ENCODE measurements at places on chromosomes 7 and 10.

- no peak for DNase-seq
These were observed 9.5 kb upstream of the ADAM12 start for GRCh38 chr10:126397640-126398382.

- DNase-seq: peak; percentile 97
These were observed 60.8 kb upstream of the PPIF start for GRCh38 chr10:79286318-79286951.

- no peak for DNase-seq
These were observed 10.4 kb upstream of the USP54 start for GRCh38 chr10:73601486-73601921.

GRCh38 chr10:80405035-80405434 lies 3.3 kb upstream of the PRXL2A start:
- no peak for DNase-seq
